ENCODE measurements at places on chromosomes 16 and 17.

DNA sequence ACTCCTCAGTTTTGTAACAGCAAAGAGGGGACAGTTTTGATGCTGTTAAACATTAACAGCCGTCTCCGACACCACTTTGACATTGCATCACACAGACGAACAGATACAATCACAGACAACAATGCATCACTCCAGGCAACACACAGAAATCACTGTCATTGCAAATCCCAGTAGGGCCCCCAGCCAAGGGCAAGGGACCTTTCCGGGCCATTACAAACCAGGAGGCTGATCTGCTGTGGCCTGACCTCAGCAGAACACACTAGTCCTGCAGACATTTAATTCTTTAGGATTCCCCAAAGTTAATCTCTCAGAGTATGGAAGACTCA, 136.2 kb upstream of the RCVRN start:
- no peak for DNase-seq

- no peak for DNase-seq
These were observed 18.1 kb downstream of the KCNJ2 start for GRCh38 chr17:70187383-70187782.

DNA sequence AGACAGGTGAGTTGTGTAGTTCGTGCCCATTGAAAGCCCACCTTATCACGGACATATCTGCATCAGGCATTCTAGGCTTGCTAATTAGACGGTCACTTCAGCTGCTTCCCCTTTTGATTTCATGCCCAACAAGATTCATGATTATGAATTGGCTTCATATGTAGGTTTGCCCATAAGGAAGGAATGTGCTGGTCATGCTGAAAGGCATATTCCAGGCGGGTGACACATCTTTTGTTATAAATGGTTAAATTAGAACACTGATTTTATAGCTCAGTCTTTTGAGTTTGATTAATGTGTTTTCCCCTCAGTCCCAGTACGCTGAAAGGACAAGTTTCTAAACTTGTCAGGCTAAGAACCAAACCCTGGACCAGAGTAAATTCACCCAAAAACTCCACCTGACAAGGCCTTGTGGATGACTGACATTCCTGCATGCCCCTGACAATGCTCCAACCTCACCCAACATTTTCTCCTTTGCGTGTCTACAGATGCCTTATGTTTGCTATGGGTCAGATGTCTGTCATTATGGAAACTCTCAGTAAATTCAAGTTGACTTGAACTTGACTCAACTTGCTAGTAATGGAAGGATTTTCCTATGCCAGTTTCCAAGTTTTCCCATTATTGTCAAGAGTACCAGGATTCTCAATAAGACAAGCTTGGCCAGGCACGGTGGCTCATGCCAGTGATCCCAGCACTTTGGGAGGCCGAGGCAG, 421.9 kb downstream of the PMP22 start:
- DNase-seq: no peak

GRCh38 chr17:56639517-56639916, 46.0 kb downstream of the NOG start:
- DNase-seq: no peak

DNA sequence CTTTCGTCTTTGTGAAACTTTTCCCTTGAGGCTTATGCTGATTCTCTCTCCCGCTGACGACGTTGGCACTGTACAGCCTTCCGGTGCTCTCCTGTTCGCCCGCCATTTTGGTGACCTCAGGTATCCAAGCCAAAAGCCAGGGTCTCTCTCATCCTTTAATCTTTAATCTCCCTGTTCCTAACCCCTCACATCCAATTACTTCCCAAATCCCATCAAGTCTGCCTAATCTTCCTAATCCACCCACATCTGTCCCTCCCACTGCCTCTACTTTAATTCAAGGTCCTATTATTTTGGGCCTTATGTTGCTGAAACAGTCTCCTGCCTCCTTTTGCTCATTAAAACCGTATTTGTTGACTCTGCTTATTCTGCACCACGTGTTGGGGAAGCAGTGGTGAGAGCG, 7.3 kb downstream of the WRAP53 start:
- DNase-seq: no peak

DNA sequence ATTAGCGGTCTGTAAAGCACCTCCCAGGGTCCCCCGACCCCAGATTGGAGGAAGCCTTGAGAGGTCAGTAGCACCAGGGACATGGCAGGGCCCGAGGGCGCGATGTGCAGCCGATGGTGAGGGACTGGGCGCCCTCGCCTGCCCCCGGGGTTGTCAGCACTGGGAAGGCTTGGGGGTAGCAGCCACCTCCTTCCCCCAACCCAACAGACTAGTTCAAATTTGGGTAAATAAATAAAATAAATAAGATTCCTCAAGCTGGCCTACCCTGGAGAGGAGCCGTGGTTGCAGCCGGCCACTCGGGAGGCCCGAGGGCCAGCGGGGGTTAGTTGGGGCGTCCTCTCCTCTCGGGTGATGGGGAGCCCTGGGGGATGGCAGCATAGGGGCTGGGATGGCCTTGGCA, 1.5 kb downstream of the C16orf92 start:
- DNase-seq: no peak

DNA sequence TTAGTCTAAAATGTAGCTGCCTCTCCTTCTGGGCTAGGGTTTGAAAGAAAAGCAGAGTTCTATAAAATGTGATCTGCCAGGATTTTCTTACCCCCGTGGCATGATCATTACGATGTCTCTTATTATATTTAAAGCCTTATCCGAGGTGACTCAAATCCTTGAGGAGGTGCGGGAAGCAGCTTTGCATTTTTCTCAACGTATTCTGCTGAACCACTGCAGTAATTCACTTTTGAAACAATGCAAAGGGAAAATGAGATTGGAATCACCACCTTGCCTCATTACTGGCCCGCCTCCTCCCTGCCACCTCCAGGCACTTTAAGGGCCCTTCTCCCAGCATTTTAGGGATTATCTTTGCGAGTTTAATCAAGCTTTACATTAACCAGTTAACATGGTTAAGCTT, 9.7 kb upstream of the NOG start:
- DNase-seq: no peak

DNA sequence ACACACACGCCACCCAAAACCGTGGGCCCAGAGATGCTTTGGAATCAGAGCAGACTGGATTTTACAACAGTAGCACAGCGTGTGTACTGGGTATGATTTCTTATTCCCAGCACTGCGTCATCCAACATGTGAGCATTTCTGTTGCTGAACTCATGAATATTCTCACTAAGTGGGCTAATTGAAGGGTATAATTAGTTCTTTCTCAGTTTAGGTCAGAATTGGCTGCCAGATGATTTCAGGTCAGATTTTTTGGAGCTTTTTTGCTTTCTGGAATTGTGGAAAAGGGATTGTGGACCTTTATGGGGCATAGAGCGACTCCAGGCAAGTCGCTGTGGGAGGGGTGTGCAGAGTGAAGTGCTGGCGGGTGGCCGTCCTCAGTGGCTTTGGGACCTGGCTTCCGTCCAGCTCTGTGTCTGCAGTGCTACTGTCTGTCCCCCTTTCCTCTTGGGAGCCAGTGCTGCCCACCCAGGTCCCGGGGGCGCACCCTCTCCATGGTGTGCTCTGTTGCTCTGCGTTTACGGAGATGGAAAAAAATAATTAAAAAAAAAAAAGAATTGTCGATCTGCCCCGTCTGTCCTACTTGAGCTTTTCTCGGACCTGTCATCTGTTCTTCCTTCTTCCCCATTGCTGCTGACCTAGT, 25.0 kb downstream of the FOXK2 start:
- DNase-seq: no peak

GRCh38 chr16:65455761-65456160, 333.9 kb upstream of the CDH11 start:
- DNase-seq: no peak

- no peak for DNase-seq
These were observed 4.7 kb upstream of the MPO start for GRCh38 chr17:58285422-58285810.

DNA sequence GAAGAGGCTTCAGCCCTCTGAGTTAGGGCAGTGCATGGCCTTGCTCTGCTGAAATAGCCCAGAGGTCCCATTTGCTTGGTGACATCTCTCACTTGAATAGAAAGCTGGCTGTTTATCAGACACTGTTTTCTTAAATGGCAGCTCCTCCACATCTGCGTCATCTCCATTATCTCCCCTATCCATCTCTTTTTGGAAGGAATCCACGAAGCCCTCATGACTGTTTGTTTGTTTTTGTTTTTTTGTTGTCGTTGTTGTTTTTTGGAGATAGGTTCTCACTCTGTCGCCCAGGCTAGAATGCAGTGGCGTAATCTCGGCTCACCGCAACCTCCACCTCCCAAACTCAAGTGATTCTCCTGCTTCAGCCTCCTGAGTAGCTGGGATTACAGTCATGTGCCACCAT, 16.6 kb downstream of the NAA60 start:
- DNase-seq: no peak
